ENCODE measurements at places on chromosomes 2 and 18. TPM values are rescaled to one million over a fixed set of nuclear protein-coding genes. Genes with fewer than 3 reads are reported as not detected.

- DNase-seq = no peak
These were observed 189.5 kb downstream of the DOK6 start for GRCh38 chr18:69590150-69590549.

DNA sequence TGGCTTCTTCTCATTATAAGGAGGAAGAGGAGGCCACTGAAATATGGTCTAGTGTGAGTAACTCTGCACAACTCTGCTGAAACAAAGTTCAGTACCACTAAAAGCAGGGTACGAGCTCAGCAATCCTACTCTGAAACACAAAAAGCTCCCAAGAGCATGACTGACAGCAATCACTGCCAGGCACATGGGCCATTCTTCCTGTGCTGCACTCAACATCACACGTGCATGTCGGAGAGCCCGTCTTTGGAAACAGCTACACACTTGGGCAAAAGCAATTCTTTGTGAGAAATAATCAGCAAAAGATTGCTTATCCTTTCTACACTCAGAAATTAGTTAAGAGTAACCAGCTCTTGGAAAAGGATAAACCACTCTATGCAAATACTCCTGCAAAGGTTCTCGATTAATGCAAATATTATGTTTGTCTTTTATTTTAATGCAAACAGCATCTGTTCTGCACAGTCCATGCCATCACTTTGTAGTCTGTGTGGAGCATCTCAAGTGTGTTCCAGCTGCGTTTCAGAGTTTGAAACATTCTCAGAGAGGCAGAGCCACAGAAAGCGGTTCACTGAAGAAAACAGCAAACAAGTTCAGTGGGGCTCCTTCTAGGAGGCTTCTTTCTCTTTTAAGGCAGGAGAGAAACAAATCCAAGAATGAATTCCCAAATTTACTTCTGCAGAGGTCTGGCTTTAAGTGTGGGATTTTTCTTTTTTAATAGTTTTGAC lies 145.0 kb downstream of the HDAC4 start:
- DNase-seq = no peak

GRCh38 chr2:226623587-226624368 lies 175.8 kb downstream of the IRS1 start:
- DNase-seq = no peak

- DNase-seq = no peak
These were observed 57.6 kb upstream of the SERTAD2 start for GRCh38 chr2:64711252-64711800.

MALL gene
- total RNA-seq = not detected

CD207 gene
- not detected for total RNA-seq

UGT1A5 gene
- not detected for total RNA-seq

CLIP4 gene
- 34.2 TPM for total RNA-seq

All from SJSA1 (cell line).